NCI-H1092 (cell line): ENCODE measurements at places on chromosomes 2 and 18.

DNA sequence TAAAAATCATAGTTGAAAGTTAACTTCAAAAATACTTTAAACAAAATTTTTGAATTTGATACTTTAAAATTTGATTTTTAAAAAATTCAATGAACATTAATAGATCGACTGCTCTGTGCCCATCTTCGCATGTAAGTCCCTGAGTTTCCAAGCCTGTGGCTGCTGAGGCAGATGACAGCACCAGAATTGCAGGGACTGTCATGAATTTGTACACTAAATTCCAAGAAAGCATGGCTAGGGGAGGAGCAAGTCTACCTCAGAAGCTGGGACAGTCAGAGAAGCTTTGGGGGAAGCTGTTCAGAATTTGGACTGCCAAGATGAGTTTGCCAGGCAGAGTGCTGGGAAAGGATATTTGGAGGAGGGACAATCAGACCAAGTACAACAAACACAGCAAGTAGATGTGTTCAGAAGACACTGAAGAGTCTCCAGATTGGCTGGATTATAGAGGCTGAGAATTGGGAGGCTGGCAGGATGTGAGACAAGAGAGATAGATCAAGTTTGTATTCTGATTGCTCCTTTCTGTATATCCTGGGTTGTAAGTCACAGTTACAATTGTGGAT is 79.0 kb downstream of the ASXL3 start:
- DNase-seq, result no peak

- DNase-seq, result no peak
These were observed 26.0 kb downstream of the TLK1 start for GRCh38 chr2:171134624-171135230.

GRCh38 chr2:8805278-8806210 is 31.9 kb downstream of the KIDINS220 start:
- DNase-seq, result no peak

- no peak for DNase-seq
These were observed 69.9 kb upstream of the DTNB start for GRCh38 chr2:25743132-25743830.

DNA sequence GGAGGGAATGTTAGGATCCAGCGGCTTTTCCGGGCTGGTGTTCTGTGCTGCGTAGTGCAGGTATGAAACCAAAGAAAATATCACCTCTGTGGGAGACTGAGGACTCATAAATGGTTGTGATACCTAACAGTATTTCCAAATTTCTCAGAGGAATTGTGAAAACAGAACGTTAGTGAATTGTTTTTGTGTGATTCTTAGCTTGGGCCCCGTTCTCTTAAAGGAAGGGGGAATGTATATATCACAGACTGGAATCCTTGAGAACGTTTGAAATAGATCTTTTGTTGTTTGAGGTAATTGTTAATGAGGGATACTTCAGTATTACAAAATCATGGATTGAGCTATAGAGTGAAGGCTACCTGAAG is 834 bp downstream of the ZNF638 start:
- DNase-seq, result no peak
